Stimulated activated CD4-positive, alpha-beta T cell treated with anti-CD3 and anti-CD28 coated beads, Interleukin-1b, Interleukin-23, amount 100 ng/mL, for 1 hour (primary cell): ENCODE measurements at places on chromosomes 3 and 15.

- DNase-seq = no peak
These were observed 668 bp downstream of the MFGE8 start for GRCh38 chr15:88912500-88912921.

DNA sequence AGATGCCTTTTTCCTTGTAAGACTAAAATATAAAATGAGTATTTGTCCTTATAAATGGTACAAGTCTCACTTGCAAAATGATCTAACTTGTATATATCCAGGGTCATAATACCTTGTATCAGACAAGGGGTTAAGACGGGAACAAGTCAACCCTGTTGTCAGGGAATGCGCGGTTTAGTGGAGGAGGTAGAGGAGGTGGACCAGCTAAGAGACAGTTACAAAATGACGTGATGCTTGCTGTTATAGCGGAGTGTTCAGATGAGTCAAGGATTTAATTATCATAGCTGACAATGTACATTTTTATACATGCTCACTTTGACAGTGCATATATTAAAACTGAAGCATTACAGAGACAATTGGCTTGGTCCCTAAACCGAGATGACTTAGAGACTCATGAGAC is 26.8 kb upstream of the KLHL25 start:
- no peak for DNase-seq

DNA sequence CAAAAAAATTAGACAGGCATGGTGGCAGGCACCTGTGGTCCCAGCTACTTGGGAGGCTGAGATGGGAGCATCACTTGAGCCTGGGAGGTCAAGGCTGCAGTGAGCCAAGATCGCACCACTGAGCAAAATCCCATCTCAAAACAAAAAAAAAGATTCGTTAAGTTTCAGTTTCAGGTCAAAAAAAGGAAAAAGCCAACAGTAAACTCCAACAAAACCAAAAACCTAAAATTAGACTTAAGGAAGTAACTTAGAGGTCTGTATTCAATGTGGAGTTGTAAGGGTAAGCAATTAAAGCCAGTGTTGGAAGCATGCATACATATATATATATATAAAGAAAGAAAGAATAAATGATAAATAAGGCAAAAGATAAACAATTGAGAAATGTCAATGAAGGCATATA is 11.8 kb downstream of the KPNA1 start:
- DNase-seq = no peak

DNA sequence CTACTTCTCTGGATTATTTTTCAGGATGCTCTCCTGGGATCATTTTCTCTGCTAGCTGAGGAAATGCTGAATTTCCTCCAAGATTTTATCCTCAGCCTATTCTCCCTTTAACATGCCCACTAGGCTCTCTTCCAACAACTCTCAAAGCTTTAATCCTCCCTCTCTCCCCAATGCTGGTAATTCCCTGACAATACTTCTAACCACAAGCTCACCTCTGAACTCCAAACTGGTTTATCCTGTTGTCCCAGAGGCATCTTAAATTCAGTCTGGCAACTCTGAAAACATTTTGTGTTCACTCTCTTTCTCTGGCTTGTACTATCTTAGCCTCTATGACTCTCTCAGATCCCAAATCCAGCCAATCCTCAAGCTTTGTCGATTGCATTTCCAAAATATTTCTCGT is 490.3 kb downstream of the MECOM start:
- DNase-seq = no peak

GRCh38 chr15:28948036-28948435 is 62.3 kb downstream of the APBA2 start:
- DNase-seq = no peak

DNA sequence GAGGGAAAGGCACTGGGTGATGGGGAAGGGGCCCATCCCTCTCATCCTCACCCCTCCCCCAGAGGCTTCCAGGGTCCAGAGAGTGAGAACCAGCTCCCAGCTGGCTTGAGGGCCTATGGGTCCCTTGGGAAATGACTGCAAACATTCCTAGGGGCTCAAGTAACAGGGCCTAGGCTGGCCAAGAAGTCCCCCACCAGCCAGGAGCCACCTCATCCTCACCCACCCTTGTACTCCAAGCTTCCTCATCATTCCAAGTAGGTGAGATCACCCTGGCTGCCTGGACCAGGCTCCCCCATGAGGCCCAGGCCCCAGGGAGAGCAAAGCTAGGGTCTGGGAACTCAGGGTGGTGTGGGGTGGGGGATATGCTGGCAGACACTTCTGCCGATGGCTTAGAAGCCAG is 14.8 kb downstream of the LOXL1 start:
- no peak for DNase-seq
